ENCODE measurements at places on chromosomes 6 and 20.

DNA sequence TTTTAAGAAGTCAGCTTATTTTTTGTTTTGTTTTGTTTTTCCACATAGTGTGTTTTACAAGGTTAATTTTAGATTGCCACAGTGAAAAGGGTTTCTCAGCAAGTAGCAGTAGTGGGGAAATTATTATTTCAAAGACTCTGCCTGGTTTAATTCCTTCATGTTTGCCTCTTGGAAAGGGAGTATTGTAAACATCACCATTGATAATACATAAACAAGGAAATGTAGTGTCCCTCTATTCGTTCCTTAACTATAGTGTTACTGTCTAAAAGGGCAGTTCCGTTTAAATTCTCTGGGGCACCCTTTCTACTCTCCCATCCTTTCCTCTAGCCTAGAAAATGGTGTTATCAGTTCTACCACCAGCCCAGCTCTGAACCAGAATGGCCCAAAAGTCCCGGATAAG lies 391.0 kb upstream of the SOX4 start:
- no peak for DNase-seq

DNA sequence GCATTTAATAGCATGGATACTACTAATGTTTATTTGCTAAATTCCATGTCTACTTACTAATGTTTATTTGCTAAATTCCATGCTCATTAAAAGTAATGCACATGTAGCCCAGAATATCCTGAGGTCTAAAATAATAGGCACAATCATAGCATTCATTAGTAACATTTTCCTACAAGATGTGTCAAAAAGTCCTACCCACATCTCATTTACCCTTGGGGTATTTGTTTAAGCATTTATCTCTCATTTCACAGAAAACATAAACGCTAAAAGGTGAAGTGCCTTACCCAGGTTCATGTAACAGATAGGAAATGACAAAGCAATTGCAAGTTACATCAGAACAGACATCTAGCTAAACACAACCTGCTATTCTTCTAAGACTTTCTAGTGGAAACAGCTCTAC lies 457.1 kb downstream of the HACE1 start:
- DNase-seq: no peak

DNA sequence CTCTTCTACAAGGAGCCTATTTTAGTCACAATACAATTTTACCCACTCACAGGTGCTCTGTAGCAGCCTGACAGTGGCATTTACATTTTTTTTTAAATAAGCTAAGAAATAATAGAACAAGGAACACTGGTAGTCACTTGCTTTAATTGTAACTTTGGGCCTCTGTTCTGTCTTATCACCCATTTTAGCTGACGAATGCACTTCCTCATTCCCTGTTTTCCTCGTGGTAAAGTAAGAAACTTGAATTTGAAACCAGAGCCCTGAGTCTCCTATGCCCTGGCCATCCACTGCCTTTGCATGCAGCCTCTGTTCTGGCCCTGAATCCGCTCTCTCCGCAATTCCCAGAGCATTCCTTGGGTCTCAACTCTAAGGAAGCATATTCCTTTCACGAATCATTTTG lies 550.6 kb downstream of the PTPRT start:
- DNase-seq: no peak

DNA sequence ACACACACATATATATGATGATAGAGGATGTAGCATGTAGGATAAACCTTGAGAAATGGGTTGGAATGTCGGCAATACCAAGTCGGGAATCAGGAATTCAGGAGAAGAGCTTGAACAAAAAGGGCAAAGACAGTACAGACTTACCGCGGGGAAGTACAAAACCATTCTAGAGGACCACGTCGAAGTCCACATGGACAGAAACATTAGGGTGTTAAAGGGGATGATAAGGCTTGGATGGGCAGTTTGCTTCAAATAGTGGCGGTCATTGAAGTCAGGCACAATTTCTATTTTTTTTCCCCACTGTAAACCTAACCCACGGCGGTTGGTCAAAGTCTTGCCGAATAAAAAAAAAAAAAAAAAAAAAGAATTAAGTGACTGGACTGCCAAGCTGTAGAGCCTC lies 766 bp upstream of the NUS1 start:
- no peak for DNase-seq

GRCh38 chr20:32558526-32558925 lies 26.6 kb downstream of the NOL4L start:
- no peak for DNase-seq

DNA sequence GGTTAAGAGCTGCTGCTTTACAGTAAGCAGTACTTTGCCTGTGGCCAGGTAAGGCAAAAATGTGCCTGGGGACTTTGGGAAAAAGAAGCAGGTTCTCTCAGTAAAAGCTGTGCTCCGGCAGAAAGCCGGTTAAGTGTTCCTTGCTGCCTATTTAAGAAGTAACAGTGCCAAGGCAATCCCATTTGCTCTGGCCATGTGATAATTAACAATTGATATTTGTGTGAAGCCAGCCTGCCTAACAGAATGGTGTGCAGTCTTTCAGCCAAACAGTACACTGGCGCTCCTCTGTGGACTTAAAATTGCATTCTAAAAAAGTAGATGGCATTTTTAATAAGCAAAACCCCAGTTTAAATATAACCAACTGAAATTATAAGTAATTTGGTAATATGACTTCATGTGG lies 430.3 kb downstream of the PLCB1 start:
- DNase-seq: no peak

Measured in fibroblast of skin of abdomen (primary cell).